CD4-positive, alpha-beta memory T cell (primary cell): ENCODE measurements at places on chromosomes 5 and 9.

DNA sequence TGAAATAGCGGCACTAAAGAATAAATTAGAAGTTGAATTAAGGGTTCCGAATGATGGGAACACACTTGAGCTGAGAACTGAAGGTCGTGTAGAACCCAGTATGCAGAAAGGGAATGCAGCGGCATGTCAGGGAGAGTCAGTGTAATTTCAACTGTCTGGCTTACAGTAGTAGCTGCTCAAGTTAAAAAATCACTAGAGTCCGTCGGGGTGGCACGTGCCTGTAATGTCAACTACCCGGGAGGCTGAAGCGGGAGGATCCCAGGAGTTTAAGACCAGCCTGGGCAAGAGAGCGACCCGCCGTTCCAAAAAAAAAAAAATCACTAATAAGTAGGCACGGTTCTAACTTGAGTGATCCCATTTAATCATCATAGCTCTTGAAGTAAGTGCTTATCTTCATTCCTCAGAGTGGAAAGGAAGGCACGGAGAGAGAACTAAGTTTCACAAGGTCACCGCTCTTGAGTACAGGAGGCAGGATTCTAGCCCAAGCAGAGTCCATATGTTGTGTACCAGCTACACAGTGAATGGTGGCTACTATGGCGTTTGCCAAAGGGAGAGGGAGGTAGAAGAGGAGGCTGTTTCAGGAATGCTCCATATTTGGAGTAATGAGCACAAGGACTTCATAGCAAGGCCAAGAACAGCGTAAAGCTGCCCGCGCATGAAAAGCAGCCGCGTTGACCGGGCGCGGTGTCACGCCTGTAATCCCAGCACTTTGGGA is 831 bp downstream of the RMRP start:
- DNase-seq: no peak

DNA sequence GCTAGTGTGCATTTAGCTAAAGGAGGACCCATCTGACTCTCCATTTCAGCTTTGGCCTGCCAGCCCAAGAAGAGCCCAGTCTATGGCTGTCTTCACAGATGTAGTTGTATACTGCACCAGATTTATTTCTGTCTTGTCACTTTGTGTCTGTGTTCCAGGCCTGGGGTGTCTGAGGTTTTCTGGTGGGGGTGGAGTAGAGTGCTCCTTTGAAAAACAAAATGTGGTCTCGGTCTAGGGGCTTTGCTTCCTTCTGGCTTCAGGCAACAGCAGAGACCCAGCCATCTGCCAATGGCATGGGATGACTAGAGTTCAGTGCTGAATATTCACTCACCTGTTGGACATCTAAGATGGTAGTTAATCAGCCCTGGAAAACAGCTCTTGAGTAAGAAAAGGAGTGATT is 10.9 kb downstream of the IGIP start:
- no peak for DNase-seq

- no peak for DNase-seq
These were observed 19.2 kb downstream of the BHMT start for GRCh38 chr5:79130781-79131180.

GRCh38 chr9:71108937-71109336 is 12.5 kb downstream of the TRPM3 start:
- DNase-seq: no peak

- no peak for DNase-seq
These were observed 21.7 kb upstream of the UNC13B start for GRCh38 chr9:35140093-35140492.

- no peak for DNase-seq
These were observed 620.5 kb downstream of the IRX1 start for GRCh38 chr5:4216142-4216541.

DNA sequence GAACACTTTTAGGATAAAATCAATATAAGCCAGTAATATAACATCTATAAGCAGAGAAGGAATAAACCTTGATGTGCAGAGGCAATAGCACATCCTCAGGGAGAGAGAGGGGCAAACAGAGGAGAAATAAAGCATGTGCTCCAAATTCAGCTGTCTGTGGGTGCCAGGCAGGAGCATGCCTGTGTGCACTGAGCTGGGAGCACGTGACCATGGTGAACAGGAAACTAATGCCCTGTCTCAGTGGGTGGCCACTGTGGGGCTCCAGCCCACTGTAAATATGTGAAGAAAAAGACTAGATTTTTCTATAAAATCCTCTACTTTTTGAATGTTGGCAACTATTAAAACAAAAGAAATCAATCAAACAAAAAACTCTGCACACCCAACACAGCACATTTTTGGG is 55.3 kb downstream of the FYB1 start:
- no peak for DNase-seq

GRCh38 chr9:16501726-16502125 is 368.7 kb downstream of the BNC2 start:
- DNase-seq: no peak

DNA sequence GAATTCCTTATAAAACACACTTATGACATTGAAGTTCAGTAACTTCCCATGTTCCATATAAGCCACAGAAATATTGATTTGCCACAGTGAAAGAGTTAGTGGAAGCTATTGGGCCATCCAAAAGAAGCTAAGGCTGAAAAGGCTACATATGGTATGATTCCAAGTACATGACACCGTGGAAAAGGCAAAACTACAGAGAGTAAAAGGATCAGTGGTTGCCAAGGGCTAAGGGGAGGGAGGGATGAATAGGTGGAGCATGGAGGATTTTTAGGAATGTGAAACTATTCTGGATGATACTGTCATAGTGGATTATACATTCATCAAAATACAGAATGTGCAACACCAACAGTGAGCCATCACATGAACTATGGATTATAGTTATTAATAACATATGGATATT is 109.7 kb downstream of the F2RL2 start:
- DNase-seq: no peak

- DNase-seq: no peak
These were observed 7.8 kb downstream of the FOXI1 start for GRCh38 chr5:170113522-170113900.

- DNase-seq: no peak
These were observed 29.5 kb upstream of the PTPDC1 start for GRCh38 chr9:94054716-94055115.

GRCh38 chr5:108201721-108202120 is 180.2 kb downstream of the FBXL17 start:
- DNase-seq: no peak

DNA sequence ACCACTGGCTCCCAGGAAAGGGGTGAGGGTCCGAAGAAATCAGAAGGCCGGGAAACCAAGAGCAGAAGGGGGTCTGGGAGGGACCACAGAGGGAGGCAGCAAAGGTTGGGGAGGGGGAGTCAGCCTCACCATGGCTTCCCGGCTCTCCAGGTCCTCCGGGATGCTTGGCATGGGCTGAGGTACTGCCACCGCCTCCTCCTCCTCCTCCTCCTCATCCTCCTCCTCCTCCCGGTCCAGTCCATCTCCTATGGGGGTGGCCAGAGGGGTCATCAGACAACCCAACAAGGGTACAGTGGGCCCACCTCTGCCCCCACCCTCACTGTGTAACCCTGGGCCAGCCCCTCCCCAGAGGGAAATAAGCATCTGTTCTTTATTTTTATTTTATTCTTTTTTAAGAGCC is 17.5 kb downstream of the GOLGA2 start:
- no peak for DNase-seq

GRCh38 chr9:18531136-18532065 is 57.4 kb downstream of the ADAMTSL1 start:
- no peak for DNase-seq

DNA sequence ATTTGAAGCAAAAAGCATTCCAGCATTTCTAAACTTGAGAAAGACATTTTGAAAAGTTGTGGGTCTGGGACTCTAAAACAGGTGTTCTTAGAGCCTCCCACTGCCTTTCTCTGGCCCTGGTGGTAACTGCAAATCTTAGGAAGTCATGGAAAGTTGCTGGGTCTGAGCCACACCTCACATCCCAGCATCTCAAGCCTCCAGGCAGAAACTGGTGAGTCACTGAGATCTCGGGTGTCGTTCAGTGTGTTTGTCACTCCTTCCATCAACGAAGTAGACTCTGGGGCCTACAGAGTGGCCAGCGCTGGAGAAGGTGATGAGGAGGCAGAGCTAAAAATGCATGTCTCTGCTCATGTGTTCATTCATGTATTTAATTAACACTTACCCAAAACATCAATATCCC is 59.6 kb upstream of the C5orf58 start:
- no peak for DNase-seq

- DNase-seq: no peak
These were observed 94.4 kb upstream of the FSTL4 start for GRCh38 chr5:133706506-133707430.

- DNase-seq: no peak
These were observed 176.6 kb upstream of the FREM1 start for GRCh38 chr9:15086778-15087324.

DNA sequence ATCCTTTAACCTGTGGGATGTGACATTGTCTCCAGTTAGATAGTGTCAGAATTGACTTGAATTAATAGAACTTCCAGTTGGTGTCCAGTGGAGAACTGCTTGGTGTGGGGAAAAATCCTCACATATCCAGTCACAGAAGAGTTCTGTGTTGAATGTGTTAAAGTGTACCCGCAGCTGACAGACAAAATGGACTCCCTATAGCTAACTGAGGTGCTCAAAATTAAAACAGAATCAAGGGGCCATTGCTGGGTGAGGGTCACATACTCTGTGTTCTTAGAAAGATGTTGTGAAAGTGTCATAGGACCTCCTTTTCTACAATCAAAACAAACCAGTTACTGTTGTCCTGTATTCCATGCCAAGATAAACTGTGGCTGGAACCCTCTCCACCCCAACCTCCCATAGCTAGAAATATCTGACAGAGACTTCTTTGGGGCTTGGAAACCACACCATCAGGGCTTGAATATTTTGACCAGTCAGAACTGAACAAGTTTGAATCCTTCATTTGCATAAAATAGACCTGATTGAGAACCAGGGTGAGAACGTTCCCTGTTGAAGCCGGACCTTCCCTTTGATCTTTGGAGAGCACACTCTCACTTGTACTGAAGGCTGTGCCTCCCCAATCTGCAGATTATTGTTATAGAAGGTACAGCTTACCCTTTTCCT is 164.0 kb upstream of the ZNF608 start:
- no peak for DNase-seq

DNA sequence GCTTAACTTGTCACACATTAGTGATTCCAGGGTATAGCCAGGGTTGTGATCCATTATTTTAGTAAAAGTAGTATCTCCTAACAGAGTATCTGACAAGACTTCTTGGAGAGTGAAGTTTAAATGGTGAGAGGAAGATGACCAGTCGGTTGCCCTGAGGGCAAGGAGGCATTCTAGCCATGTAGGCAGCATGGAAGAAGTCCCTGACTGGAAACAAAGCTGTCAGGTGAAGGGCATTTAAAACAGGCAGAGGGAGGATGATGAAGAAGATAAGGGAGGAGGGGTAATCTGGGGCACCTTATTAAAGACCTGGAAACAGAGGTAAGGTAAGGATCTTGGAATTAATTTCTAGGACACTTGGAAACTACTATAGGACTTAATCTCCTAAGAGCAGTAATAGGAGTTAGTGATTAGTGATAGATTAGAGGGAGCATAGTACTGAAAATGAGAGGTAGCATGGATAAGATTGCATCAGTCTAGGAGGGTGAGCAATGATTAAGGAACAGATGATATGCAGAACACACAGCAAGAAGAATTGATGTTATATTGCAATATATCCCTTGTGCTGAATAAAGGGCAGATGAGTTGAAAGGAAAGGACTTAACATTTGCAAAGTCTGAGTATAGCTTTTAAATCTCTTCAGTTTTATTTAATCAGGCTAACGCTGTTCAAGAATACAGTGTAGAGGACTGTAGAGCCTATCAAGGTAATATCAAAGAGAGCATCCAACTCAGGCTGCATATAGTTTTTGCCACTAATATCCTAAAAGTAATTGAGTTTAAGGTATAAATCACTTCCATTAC is 9.6 kb downstream of the KIF2A start:
- DNase-seq: no peak

DNA sequence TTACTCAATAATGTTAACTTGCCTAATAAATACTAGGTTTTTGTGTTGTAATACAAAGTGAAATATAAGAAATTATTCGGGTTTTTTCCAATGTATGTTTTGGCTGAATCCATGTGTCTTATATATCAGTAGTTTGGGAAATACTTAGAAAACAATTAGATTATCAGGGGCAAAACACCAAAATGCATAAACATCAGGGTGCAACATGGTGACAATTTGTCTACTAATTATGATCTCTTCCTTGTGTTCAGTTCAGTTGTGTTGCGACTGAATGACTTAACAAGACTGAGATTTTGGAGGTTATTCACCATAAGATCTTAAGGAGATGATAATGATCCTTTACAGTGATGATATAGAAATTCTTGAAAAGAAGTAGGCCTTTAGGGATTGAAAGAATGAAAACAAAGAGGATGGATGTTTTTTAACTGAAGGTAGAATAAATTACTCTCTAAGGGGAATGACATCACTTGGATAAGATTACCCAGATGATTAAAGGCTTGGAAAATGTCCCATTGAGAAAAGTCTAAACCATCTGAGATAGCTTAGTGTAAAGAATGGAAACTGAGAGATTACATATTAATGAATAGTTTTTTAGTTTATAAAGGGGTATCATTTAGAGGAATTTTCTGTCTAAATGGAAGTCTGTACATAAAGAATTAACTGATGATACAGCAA is 415.8 kb downstream of the SPATA31D1 start:
- DNase-seq: no peak

DNA sequence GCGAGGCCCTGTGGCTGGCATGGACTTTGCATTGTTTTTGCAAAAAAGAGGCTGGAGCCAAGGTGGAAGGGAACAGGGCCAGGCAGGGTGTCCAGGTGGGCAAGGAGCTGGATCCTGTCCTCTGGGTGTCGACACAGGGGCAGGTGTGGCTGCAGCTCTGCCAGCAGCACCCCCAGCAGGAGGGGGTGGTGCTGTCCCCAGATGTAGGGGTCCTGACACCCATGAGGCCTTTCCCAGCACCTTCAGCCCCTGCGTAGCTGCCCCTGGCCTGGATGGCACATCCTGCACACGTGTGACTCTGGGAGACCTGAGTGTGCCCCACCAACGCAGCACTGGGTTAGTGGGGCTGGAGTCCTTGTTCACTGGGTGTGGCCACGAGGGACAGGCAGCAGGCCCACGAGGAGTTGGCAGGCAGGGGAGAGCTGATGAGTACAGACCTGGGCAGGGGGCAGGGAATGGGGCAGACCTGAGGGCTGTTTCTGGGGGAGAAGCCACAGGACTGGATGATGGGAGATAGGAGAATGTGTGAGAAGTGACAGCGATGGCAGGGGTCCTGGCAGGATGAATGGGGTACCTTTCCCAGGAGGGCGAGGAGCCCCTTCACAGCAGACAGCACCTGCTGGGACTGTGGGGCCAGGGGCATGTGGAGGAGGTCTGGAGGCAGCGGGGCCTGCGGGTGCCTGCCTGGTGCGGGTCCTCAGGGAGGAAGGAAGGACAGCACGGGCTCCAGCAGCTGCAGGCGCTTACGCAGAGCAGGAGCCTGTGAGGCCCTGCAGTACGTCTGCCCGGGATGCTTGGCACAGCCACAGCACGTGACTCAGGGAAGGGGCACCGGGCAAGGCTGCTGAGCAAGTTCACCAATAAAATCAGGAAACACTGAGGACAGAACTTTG is 3.6 kb upstream of the RASGEF1C start:
- no peak for DNase-seq

- no peak for DNase-seq
These were observed 90.5 kb downstream of the KCNT1 start for GRCh38 chr9:135792268-135793128.
